ENCODE measurements at places on chromosomes 5 and 9.

GRCh38 chr5:172988276-172988675, 4.7 kb downstream of the ATP6V0E1 start:
- no peak for DNase-seq

- no peak for DNase-seq
Measured at GRCh38 chr9:7578951-7579350, 220.6 kb downstream of the DMAC1 start.

GRCh38 chr5:19104948-19105347, 883.1 kb downstream of the CDH18 start:
- DNase-seq, result no peak

DNA sequence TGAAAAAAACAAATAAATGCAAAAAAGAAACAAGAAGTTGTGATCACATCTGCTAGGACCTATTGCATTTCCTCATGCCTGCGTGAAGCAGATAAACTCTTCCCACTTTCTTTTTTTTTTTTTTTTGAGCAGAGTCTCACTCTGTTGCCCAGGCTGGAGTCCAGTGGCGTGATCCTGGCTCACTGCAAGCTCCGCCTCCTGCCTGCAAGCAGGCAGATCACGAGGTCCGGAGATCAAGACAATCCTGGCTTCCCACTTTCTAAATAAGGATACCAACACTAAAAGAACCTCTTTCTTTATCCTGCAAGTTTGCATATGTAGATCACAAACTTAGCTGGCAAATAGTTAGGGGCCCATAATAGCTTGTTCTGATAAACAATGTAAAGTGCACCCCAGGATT, 128.6 kb downstream of the ASTN2 start:
- DNase-seq, result no peak

DNA sequence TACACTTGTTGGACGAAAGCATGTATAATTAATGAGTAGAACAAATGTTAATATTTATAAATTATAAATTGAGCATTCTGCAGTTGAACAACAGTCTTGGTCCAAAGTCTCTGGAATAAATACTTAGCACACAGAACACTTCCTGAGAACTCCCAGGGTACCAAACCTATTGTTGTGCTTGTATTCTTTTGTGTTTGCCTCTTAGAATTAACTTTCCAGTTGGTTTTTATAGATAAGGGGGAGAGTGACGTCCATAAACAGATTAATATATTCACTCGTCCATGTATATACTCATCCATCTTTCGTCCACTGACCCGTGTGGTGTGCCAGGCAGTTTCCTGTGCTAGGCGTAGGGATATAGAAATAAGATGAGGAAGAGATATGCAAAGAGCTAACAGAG, 62.3 kb upstream of the TGFBR1 start:
- no peak for DNase-seq

GRCh38 chr9:86946201-86947145, 833 bp downstream of the GAS1 start:
- peak; percentile 51 for DNase-seq

GRCh38 chr5:34656700-34657273, 659 bp downstream of the RAI14 start:
- DNase-seq, result peak; percentile 24

DNA sequence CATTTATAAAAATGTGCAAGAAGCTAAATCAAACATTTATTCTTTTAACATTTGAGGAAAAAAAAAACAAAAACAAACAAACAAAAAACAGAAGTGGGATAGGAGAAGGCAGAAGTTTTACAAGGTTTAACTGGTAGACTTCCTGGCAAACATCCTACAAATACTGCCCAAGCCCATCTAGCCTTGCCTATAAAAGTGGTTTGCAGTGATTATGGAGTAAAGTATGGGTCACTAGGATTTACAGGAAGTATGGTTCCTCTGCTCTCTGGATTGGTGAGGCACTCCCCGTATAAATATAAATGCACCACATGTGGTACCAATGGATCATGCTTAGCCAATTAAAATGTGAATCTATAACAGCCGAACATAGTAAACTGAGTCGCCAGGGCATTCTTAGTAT, 291.9 kb downstream of the EDIL3 start:
- DNase-seq, result no peak

DNA sequence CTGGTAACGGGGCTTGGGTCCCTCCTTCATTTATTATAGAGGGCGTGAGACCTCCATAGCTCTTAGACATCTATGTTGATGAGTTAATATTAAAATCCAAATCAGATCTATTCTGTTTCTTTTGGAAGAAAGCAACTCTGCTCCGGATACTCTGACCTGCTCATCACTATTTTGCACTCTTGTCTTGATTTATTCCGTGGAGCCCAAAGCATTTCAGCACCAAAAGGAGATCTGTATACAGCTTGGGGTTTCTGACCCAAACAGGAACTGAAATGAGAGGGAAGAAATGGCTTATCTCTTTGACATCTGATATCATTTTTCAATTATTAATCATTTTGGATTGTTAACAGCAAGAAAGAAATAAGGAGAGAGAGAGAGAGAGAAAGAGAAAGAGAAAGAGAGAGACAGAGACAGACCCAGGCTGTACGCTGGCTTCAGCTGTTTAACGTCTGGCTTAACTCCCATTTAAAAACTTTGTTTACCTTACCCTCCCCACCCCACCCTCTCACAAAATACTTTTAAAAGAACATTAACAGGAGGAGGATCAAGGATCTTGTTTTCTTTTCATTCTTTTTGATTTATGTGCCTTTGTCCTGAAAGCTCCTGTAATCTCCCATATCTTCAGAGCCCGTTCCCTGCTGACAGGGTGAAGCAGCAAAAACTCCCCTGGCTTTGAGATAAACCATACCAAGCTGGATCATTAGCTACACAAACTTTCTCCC, 231.4 kb upstream of the TUT7 start:
- DNase-seq, result no peak
